ENCODE measurements at places on chromosomes 7 and 10.
A peak's percentile ranks its signal among the peaks of the same experiment; 100 is the strongest.

- no peak for DNase-seq
Measured at GRCh38 chr7:6166443-6166891, 106.0 kb downstream of the CYTH3 start.

DNA sequence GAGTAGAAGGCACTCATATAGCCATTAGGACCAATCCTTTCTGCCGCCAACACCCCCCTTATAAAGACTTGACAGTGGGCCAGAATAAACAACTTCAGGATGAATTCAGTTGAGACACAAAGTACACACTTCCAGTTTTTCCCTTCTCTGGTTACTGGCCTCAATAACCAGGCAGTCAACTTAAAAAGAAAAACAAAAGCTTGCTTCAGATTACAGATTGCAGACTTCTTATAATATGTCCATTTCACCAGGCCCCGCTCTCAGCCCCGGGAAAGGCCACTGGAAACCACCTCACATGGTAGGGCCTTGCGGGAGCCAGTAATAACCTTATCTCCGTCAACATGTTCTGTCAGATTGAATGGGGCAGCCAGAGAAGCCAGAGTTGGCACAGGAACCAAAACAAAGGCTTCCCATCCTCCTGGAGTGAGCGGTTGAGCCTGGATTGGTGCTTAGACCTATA lies 108.8 kb downstream of the EGFR start:
- DNase-seq = no peak

GRCh38 chr10:80322711-80323110 lies 33.3 kb upstream of the MAT1A start:
- DNase-seq = no peak

- no peak for DNase-seq
Measured at GRCh38 chr10:15313047-15313446, 58.0 kb downstream of the FAM171A1 start.

GRCh38 chr7:2814186-2814945 lies 29.7 kb downstream of the GNA12 start:
- no peak for DNase-seq

GRCh38 chr7:74230446-74231231 lies 20.8 kb downstream of the LAT2 start:
- DNase-seq = no peak

GRCh38 chr10:133259602-133259989 lies 17.1 kb downstream of the ADAM8 start:
- DNase-seq = no peak

DNA sequence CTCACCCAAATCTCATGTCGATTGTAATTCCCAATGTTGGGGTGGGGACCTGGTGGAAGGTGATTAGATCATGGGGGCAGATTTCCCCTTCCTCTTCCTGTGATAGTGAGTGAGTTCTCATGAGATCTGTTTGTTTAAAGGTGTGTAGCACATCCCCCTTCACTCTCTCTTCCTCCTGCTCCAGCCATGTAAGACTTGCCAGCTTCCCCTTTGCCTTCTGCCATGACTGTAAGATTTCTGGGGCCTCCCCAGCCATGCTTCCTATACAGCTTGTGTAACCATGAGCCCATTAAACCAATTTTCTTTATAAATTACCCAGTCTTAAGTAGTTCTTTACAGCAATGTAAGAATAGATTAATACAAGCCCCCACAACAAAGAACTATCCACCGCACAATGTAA lies 109.9 kb upstream of the JAZF1 start:
- no peak for DNase-seq

DNA sequence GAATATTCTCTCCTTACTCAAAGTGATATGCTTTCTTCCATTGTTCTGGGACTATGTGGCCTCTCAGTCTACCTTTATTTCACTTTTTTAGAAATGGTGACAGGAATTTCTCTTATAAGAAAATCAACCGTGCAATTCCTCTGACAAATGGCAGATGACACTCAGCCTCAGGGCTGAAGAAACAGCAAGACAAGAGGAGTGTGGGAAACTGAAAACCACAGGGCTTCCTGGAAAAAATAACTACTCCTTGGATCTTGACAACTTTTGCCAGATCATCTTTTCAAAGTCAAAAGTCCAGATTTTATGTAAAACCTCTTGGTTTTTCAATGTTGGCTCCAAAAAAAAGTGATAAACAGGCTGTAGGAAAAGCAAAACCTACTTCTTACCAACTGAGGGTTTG lies 121.5 kb downstream of the TYW1B start:
- DNase-seq = no peak

- no peak for DNase-seq
Measured at GRCh38 chr10:23481363-23481961, 42.6 kb downstream of the OTUD1 start.

GRCh38 chr7:138903859-138904435 lies 77.2 kb downstream of the KIAA1549 start:
- no peak for DNase-seq

DNA sequence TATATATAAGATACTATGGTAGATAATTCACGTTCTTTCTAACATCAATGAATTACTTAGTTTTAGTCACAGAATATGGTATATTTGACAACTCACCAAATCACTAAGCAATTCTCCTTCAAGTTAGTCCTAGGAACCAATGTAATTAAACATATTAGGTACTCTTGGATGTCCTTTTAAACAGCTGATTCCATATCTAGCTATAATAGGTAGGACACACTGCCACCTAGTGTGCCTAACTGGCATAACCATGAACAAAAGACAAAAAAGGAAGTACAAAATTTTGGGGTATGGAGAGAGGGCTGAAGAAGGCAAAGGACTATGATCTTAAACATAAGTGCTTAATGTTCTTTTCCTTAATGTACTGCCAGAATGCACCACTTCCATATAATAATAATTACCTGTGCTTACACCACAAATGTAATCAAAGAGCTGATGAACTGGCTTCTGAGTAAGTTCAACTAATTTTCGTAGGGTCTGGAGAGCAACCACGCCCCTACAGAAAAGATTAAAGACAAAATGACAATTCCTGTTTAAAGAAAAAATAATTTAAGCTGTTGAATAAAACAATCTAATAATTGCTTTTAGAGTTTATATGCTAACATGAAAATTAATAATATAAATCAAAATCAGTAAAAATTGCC lies 28.7 kb downstream of the PNPLA8 start:
- peak; percentile 11 for DNase-seq

DNA sequence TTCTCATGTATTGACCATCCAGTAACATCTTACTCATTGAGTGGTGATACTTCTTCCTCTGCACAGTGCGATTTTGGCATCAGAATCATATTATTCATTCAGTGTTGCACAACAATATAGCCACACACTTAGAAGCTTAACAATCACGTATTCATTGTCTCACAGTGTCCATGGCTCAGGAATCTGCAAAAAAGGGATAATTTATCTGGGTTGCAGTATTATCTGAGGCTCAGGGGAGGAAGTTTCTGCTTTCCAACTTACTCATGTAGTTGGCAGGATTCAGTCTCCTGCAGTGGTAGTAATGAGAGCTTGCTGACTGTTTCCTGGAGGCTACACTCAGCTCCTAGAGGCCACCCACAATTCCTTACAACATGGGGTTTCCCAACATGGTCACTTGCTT lies 803.6 kb downstream of the SORCS1 start:
- no peak for DNase-seq

- no peak for DNase-seq
Measured at GRCh38 chr7:142454862-142455261, 197.0 kb upstream of the PRSS58 start.

DNA sequence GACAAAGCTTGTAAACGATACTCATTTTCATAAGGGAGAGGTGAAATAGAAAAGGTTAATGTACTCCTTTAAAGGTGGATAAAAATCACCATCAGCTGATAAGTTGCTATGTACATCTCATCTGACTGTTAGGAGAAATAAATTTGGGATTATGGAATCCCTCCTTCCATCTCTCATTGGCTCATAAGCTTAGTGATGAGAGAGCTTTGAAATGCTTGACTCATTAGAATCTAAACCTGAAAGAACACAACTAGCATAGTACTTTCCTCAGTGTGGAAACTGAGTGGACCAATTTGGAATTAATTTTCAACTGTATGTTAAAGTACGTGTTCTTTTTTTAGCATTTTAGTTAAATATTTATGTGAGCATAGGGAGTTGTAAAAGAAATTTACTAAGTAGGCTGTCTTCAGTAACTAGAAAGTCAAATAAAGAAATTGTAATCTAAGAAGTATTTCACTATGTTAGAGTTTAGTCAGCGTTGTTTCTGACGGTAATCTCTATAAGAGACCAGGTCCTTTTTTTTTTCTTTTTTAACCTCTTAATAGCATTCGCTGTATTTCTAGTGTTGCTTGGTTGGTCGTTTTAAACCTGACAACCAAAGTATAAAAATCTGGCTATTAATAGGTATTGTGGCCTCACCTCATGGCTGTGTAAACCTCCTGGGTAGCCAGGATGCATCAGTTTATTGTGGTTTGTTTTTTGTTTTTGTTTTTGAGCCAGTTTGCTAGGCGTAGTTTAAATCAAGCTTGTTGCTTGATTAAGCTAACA lies 34.4 kb downstream of the FHIP2A start:
- DNase-seq = no peak

DNA sequence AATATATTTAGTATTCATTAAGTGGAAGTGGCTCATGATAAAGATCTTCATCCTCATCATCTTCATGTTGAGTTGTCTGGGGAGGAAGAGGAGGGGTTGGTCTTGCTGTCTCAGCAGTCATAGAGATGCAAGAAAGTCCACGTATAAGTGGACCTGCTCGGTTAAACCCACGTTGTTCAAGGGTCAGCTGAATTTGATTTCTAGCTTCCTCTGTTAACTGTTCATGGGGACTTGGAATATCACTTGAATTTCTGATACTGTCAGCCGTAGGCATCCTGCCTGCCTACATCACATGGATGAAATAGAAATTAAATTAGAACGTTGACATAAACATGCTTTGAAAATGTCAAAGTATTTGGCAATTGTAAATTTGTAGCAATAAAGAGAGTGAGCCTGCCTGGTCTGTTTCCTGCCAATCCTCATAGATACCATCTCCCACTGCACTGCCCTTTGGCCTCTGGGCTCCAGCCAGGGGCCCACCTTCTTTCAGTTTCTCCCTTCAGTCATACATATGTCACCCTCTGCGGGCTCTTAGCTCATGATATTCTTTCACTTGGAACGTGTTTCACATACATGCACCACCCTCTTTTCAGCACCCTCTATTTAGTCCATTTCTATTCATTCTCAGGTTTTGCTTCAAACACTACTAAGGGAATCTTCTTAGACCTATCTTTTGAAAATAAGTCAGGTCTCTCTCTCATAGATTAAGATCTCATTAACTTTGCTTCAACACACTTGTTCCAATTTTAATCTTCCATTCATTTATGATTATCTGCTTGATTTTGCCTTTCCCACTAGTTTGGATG lies 376.3 kb downstream of the IPMK start:
- no peak for DNase-seq

- DNase-seq = no peak
Measured at GRCh38 chr7:43111630-43112458, 603 bp upstream of the HECW1 start.

DNA sequence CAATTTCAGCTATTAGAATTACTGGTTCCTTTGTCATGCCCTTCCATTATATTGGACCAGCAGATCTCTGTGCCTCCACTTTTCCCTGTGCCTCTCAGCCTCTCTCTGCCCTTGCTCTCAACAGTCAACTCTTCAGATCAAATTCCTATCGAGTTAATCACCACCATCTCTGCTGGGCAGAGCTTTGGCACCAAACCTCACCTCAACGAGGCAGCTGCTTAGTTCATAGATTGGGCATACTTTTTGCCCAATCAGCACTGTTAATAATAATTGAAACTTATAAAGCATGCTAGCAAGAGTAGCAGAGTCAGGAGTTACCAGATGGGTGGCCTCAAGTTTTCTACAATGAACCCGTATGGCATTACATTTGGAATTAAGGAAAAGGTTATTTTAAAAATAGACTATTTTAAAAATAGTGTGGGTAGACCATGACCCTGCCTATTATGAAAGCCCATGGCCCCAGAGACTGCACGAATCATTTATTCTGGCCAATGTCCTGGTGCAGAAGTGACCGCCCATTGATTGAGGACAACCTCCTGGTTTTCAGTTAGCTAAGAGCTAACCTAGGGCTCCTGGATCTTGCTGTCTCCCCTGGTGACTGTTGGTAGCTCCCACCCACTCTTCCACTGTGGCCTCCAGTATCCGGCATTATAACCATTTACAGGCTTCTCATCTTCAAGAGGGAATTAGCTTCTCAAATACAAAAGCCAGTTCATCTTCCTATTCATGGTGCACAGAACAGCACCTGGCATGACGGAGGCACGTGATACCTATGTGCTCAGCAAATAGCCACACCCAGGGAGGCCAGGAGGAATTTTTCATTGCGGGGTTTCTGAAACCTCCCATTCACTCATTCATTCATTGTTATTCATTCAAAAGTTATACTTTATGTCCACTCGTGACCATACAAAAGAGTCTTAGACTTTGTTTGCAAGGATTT lies 265.4 kb downstream of the INHBA start:
- DNase-seq = no peak

- no peak for DNase-seq
Measured at GRCh38 chr10:71233482-71233892, 21.1 kb downstream of the UNC5B start.

DNA sequence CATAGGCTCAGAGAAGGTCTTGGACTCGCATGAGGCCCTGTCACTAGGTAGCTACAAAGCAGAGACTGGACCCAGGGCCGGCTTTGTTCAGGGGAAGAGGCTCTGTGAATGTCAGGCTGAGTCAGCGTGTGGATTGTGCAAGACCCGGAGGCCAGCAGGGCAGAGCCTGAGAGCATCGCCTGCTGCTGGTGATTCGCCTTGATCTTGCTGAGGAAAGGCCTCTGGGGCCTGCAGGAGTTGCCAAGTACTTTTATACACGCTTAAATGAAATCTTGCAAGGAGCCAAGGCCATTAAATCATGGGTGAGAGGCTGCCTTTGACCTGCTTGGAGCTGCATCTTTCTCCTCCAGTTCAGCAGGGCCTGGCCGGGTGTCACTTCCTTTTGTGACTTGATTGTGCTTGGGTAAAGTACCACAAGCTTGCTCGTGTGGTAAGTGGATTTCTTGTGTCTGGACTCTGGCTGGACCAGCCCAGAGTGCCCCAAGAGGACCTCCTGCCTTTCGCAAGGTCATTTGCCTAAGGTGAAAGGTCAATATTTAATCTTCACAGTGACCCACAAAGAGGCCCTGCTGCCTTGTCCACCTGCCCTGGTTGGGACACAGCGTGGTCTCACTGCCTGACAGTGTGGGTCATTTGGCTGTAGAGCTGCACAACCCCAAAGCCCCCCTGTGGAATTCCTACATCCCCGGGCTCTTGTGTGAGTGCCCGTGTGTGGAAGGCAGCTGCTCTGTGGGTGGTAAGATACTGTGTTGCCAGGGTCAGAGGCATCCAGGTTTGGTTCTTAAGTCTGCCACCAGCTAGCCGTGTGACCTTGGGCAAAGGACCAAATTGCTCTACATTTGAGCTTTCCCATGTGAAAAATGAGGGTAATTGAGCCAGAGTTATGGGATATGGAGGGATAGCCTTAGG lies 38.6 kb upstream of the SH2D4B start:
- peak; percentile 76 for DNase-seq

Measured in stimulated activated effector memory CD8-positive, alpha-beta T cell treated with anti-CD3 and anti-CD28 coated beads, Interleukin-12 subunit alpha, Interleukin-12 subunit beta, amount 100 ng/mL, for 72 hours (primary cell).